ENCODE measurements at places on chromosomes 6 and 20.
A peak's percentile ranks its signal among the peaks of the same experiment; 100 is the strongest.

GRCh38 chr6:28922004-28922820 lies 1.6 kb downstream of the TRIM27 start:
- no peak for DNase-seq

- no peak for DNase-seq
These were observed 278.2 kb downstream of the CDC5L start for GRCh38 chr6:44665683-44666082.

DNA sequence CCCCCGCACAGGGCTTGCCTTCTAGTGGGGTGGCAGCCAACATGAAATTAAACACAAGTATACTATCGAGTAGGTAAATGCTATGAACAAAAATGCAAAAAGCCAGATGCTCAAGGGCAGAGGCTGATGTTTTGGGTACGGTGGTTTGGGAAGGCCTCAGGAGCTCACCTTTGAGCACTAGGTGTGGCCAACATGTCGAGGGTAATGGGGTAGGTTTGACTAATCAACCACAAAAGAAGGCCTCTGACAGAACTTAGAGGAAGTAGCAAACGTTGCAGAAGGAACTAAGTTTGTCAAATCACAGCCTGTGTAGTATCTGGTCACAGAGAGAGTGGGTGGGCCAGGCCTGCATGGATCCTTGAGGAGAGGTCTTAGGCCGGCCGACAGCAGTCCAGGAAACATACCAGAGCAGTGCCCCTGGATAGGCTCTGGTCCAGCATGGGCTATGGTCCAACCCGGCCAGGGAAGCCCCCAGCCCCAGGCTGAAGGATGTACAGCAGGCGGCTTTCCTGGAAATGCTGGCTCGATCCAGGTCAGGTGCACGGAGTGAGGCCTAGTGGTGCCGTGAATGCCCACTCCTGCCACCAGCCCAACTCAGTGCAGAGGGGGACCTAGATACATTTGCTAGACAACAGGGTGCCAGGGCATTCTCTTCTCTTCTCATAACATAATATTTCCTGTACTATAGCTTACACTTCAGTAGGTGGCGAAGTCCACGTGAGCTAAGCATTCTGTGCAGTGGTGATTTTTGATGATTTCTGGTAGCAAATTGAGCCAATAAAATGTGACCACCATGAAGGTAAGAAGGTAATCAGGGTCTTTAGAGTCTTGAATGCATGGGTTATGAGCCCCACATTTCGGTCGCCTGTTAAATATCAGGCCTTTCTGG lies 56.3 kb upstream of the CD93 start:
- DNase-seq, result peak; percentile 79

- no peak for DNase-seq
These were observed 2.2 kb downstream of the TAF4 start for GRCh38 chr20:62063315-62063980.

DNA sequence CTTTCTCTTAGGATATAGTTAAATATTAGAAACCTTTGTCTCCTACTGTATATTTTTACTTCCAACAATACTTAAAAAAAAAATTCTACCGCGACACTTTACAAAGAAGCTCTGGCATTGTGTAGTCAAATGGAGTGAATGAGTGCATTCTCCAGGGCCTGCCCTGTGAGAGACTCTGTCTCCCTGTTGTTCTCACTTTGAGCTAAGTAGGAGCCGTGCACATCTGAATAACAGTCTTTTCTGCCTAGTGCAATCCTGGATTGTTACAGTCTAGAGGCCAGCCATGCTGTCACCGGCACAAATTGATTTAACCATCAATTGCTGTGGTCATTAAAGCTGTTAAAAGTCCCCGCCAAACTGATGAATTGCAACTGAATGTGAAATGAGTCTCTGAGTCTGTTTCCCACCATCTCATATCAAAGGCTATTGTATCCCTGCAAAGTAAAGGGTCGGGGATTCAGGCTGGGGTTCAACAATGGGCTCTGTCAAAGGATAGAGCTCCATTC lies 156.0 kb downstream of the RFPL4B start:
- no peak for DNase-seq

- no peak for DNase-seq
These were observed 13.8 kb downstream of the FOXQ1 start for GRCh38 chr6:1325461-1326309.

GRCh38 chr6:52077180-52077884 lies 10.1 kb downstream of the PKHD1 start:
- DNase-seq, result no peak

DNA sequence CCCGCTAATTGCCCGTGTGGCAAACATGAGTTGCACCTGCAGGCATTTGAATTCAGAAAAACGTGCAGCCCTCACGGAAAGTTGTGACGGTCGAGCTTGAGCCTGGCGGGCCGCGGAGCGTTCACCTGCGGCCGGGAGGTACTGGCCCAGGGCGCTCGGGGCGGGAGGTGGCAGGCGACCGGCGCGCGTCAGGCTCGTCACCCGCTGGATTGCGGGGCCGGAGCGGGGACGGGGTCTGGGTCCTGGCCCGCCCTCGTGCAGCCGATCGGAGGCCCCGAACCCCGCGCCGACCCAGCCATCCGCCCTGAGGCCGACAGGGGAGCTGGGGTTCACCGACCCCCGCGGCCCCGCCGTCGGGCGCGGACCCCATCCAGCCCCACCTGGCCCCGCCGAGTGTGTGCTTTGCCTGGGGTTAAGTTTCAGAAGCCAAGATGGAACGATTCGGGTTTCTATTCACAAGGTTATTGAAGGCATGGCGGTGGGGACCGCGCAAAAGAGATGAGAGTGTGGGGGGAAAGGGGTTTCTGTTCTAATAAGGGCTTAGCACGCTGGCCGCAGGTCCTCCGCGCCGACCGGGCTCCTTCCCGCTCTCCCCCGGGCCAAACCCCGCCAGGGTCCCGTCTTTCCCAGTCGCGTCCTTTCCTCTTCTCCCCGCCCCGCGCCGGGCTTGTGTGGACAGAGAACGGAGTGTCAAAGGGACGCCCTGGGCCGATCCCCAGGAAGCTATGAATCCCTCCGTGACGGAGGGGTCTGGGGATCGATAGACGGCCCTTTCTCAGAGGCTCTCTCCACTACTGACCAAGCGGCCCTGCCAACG lies 1.6 kb upstream of the HEY2 start:
- peak; percentile 22 for DNase-seq

GRCh38 chr20:15199698-15200097 lies 862.3 kb upstream of the FLRT3 start:
- DNase-seq, result peak; percentile 55

GRCh38 chr6:135093578-135093977 lies 39.0 kb upstream of the HBS1L start:
- no peak for DNase-seq

GRCh38 chr6:64411226-64411625 lies 775.6 kb downstream of the PHF3 start:
- DNase-seq, result no peak

DNA sequence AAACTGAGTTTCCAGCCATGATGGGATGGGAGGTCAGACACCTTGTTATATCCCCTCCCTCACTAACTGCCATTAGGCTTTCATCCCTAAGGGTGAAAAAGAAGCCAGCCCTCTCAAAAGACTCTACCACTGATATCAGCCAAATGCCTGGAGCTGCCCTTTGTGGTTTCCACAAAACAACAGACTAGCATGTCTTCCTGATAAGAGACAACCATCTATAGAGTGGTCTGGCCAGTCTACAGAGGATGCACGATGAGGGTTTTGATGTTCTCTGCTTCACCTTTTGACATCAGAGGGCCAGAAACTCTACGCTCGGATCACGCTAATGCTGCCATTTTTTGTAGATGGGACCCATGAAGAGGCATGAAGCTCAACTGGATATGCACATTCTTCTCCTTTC lies 61.7 kb upstream of the ARHGAP18 start:
- no peak for DNase-seq

DNA sequence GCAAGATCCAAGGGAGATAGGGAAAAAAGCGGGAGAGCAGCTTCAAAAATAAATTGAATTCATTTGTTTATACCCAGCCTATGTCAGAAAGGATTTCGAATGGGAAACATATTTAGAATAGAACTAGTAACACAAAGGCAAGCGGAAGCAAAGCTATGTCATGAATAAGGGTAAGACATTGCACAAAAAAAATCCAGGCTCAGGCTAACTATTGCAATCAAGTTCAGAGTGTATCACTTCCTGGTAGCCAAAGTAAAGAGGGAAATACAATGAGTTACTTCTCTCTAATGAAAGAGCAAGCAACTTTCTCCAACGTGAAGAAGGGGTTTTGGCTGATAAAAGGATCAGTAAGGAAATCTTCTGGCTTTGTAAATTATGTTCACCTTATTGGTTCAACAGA lies 212.8 kb downstream of the ZMYND8 start:
- no peak for DNase-seq

- peak; percentile 25 for DNase-seq
These were observed 28.6 kb downstream of the PMEPA1 start for GRCh38 chr20:57680934-57681914.

DNA sequence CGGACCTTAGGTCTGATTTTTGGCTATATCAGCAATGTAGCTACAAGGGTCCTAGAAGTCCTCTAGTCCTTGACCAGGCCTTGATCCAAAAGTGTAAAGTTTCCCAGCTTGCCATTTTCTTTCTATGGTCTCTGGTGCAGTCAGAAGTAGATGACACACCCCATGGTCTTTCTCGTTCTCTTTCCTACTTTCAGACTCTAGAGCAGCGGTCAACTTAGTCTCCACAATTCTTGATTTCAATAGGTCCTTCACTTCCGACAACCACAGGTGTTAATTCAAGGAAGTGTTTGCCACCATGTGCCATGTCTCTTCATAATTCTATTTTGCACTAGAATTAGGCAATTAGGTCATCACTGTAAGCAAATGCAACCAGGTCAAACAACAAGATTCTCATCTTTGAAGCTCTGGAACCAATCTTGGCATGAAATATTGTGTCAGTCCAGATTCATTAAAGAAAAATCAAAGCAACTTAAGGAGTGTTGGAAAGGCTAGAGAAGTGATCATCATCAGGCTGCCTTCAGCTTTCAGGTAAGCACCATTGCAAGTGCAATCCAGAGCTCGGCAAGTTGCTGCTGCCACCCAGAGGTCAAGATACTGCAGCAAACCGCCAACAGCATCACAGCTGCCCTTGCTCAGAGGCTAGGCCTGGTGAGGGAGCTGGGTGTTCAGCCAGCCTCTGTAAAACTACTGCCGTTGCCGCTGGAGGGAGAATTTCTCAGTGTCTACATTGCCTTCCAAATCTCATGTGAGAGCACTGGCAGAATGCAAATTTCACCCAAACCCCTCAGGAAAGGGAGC lies 5.6 kb upstream of the SYNE1 start:
- peak; percentile 89 for DNase-seq

DNA sequence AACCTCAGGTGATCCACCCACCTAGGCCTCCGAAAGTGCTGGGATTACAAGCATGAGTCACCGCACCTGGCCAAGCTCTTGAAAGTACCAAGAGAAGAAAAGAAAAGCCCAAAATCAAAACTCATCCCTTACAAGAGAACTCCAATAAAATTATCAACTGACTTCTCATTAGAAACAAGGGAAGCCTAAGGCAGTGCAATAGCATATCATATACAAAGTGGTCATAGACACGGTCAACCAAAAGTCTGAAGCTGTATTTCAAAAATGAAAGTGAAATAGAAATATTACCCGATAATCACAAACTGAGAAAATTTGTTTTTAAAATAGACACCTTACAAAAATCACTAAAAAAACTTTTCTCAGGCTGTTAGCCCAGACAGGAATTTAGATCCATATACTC lies 1321.1 kb upstream of the GJE1 start:
- DNase-seq, result peak; percentile 14

DNA sequence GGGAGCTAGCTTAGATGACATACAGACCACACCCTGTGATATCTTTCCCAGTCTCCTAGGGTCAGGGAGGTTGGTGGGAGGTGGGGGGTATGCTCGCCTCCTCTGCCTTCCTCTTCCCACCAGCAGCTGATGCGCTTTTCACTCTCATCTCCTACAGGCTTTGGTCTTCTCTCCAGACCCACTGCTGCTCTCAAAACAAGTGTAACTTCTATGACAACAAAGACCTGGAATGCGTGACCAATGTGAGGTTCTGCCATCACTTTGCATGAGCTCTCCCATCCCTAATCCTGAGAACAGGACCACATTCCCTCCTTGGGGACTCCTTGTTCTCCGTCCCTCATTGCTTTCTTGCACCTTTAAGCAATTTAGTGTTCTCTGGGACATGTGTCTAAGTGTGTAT lies 2.7 kb downstream of the CTSA start:
- no peak for DNase-seq

GRCh38 chr20:16609066-16609465 lies 35.8 kb upstream of the KIF16B start:
- no peak for DNase-seq

DNA sequence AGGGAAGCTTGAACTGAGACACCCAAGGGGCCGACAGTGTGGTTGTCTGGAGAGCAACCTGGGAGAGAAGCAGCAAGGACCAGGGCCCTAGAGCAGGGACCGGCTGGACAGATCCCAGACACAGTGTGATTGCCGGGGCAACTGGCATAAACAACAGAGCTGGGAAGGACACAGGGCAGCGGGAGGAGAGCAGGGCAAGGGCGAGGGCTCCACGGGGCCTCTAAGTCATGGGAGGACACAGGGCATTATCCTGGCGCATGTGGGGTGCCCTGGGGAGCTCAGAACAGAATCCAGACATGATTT lies 31.1 kb upstream of the CCR6 start:
- DNase-seq, result no peak

DNA sequence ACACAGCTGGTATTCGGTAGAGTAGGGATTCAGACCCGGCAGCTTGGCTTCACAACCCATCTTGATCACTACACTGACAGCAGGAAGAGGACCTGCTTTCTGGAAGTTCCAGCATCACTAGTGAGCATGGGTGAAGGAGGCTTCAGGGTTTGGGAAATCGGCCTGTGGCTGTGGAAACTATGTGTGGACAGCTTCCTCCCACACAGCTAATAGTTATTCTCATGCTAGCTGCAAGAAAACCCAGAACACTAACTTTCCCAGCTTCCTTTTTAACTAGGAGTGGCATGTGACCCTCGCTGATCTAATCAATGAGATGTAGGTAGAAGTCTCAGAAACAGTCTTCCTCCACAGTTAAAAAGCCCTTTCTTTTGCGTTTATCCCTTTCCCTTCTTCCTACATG lies 36.3 kb upstream of the SIRPA start:
- DNase-seq, result no peak

GRCh38 chr20:12113468-12114371 lies 196.0 kb downstream of the BTBD3 start:
- no peak for DNase-seq

DNA sequence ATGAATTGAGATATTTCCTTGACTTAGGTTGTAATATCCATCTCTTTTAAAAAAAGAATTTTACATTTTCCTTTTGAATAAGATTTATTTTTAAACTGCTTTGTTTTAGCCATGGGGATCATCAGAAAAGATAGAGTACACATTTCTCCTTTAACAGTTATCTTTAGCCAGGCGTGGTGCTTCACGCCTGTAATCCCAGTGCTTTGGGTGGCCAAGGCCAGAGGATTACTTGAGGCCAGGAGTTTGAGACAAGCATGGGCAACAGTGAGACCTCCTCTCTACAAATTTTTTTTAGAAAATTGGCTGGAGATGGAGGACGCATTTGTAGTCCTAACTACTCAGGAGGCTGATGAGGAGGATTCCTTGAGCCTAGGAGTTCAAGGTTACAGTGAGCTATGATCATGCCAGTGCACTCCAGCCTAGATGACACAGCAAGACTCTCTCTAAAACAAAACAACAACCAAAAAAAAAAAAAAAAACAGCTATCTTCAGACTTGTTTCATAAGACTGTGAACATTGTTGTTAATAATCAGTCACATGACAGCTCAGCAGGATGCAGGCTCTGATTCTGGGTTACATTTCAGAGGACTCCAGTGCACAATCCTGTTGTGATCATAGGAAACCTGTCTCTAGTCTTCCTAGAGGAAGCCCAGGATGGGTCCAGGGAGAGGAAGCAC lies 2.0 kb upstream of the SLC17A3 start:
- no peak for DNase-seq

All from GM12865 (cell line).